Fibroblast of pulmonary artery (primary cell): ENCODE measurements at places on chromosomes 16 and 17.

DNA sequence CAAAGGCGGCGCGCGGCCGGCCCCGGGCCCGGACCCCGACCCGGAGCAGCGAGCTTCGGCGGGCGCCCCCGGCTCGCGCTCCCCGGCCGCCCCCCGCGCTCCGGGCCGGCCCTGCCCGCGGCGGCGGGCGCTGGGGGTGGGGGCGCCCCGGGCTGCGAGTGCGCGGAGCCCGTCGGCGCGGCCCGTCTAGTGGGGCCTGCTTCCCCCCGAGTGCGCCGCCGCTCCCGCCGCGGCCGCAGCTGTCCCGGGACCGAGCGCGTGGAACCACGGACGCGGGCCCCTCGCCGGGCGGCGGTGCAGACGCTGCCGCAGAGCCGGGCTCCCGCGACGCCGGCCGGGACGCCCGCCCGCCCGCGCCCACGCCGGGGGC, 308 bp downstream of the ADCY9 start:
- no peak for DNase-seq

- no peak for DNase-seq
These were observed 2.3 kb upstream of the PRSS21 start for GRCh38 chr16:2814551-2815298.

DNA sequence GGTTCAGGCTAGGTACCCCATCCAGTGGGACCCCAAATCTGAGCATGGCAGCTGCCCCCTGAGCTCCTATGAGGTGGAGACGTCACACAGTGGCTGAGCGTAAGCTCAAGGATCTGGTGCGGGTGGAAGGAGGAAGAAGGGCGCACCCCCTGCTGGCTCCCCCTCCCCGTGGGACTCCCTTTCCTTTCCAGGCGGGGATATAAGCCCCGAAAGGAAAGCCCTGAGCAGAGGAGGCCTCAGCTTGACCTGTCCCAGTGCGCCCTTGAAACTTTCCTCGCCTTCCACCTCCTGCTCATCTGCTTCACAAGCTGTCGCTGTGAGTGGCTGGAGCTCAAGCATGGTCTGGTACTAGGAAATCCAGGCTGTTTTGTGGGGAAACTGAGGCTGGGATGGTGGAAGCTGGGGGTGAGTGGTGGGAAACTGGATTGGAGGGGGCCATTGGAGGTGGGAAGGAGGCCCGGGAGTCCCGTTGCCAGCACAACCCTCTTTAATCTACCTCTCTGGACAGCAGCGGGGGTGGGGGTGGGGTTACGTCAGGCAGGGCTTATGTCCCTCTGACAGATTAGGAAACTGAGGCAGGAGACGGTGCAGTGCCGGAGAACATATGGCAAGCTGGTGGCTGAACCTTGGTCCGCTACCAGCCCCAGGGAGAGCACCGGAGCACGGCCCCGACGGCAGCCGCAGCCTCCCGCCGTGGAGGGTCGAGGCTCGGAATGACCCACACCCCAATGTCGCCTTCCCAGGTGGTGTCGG, 92.3 kb upstream of the TMEM97 start:
- no peak for DNase-seq

- no peak for DNase-seq
These were observed 28.4 kb upstream of the EIF1 start for GRCh38 chr17:41660221-41660711.

DNA sequence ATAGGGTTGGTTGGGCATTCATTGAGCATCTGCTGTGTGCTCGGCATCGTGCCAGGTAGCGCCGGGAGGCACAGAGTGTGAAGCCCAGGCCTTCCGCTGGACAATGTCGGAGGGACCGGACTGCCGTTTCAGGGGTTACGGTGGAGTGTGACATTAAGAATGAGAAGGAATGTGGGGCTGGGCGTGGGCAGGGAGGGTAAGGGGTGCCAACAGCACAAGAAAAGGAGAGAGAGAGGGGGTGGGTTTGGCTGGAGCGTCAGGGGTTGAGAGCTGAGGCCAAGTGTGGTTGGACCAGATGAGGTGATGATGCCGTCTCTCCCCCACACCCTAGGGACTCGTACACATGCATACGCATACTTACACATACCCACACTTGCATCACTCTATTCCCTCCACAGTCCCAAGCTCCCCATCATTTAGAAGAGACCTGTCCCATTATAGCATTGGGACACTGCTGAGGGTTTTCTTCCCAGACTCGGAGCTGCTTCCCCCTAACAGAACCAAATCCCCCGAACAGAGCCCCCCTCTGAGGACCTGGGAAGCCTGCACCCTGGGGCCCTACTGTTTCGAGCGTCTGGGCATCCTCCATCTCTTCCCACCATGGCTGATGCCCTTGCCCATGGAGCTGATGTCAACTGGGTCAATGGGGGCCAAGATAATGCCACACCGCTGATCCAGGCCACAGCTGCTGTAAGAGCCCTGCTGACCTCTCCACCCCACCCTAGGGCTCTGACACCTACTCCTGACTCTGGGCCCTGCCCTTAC, 3.3 kb upstream of the KCTD11 start:
- DNase-seq, result no peak

- DNase-seq, result no peak
These were observed 7.2 kb upstream of the CD68 start for GRCh38 chr17:7572338-7572587.

- DNase-seq, result no peak
These were observed 1.6 kb downstream of the CMIP start for GRCh38 chr16:81445966-81446906.

- DNase-seq, result no peak
These were observed 23.9 kb downstream of the SLC38A10 start for GRCh38 chr17:81271226-81271625.

GRCh38 chr16:19507867-19508266, 14.0 kb downstream of the GDE1 start:
- DNase-seq, result no peak

GRCh38 chr16:4034963-4035362, 81.3 kb downstream of the ADCY9 start:
- no peak for DNase-seq

DNA sequence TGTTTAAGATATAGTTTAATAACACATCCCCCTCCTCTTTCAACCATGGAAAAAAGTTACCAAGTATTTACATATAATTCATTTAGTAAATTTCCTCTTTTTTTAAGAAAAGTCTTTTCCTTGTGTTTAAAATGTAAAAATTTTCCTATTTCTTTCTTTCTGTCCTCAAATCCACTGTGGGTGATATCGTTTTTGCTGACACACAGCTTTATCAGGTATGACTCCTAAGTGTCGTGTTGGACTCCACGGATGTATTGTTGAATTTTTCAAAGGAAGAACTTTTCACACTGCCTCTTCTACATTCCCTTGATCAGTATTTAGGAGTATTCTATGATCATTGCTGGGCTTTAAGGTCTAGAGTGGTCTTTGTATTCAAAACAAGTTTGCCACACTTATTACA, 33.1 kb downstream of the CYLD start:
- no peak for DNase-seq
